COLO829 (cell line): ENCODE measurements at places on chromosomes 2 and 18.

GRCh38 chr2:27323596-27324285 lies 844 bp upstream of the MPV17 start:
- DNase-seq: no peak

- no peak for DNase-seq
Measured at GRCh38 chr2:10140841-10141610, 18.5 kb downstream of the RRM2 start.

DNA sequence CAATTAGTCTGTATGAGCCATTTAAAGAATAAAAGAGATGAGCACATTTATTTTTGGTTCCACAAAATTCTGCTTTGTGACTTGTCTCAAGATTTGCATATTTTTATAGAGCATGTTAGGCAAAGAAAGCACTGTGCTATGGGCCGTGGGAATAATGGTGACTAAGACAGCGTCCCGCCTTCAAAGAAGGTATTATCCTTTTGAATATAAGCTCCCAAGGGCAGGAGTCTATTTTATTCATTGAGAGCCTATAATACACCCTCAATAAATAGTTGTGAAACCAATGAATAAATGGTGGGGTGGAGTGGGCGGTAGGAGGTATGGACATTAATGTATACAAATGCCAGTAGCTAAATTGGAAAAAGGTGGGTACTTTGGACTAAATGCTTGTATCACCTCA lies 20.5 kb upstream of the TCF4 start:
- DNase-seq: no peak

- no peak for DNase-seq
Measured at GRCh38 chr18:61031626-61032025, 301.6 kb upstream of the CDH20 start.

- no peak for DNase-seq
Measured at GRCh38 chr18:25701821-25702220, 349.9 kb upstream of the ZNF521 start.

DNA sequence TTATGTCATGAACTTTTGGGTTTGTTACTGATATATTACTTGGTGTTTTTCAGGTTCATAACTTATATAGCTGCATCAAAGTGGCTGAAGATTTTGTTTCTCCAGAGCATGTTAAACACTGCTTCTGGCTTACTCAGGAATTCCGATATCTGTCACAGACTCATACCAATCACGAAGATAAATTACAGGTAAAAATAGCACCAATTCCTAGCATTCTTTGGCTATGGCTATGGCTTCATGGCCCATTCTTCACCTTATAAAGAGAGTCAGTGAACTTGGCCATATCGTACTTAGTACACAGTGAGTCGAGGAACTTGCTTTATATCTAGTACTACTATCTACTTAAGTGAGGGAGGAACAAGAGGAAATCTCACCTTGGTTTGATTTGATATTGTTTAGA lies 49.9 kb downstream of the KDM3A start:
- no peak for DNase-seq

- DNase-seq: no peak
Measured at GRCh38 chr2:119827866-119828507, 68.3 kb downstream of the PTPN4 start.

DNA sequence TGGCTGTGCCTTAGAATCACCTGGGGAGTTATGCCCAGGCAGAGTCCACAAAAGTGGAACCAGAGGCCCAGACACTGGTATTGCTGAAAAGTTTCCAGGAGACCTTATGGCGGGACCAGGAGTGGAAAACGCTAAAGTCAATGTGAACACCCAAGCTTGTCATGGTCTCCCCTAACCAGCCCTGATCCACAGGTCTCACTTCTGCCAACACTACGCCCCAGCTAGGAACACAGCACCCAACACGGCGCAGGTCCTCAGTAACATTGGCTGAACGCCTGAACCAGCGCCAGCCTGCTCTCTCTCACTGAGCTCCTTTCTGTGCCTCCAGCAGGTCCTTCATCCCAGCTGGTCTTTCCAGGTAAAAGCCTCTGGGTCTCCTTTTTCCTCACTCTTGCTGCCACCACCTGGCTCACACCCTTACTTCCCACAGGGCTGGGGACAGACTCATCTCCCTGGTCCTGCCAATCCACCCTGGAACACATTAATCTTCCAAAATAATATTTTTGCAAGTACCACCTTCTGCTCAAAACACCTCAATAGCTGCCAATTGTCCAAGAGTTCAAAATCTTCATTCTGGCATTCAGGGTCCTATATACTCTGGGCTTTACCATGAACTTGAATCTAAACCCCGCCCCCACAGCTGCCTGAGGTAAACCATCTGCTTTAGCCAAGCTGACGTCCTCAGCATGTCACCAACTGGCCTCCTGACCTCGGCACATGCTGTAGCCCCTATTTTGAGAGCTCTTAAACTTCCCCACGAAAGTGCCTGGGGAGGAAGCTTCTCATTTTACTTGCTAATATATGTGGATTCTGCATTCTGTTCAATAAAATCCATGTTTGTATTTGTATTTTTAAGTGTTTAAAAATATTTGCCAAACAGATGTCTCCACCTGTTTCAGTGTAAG lies 34.6 kb downstream of the ADCY3 start:
- DNase-seq: no peak

DNA sequence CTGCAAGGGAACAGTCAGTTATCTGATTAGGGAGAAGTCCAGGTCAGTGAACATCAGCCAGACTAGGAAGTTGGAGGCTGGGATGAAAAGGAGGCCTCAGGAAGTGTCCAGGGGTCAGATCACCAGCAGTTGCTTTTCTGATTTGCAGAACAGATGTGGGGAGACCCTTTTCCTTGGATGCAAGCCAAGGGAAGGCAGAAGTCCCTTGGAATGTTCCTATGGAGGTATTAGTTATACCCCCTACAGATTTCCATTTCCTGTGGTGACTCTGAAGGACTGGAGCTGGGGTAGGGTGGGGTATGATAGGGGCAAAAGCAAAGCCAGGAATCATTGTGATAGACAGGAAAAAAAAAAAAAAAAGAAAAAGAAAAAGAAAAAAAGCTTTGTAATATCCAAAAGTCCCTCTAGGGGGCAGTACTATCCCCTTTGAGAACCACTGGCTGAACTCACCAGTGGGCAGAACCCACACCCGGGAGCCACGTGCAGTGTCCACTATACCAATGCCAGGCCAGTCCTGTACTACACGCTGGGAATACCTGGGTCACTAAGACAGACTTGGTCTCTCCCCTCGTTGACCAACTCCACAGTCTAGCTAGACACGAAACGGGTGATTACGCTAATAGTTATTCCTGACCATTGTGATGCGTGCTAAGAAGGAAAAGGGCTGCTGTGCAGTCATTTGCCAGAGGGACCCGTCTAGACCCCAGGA lies 7.4 kb downstream of the DYSF start:
- peak; percentile 50 for DNase-seq

DNA sequence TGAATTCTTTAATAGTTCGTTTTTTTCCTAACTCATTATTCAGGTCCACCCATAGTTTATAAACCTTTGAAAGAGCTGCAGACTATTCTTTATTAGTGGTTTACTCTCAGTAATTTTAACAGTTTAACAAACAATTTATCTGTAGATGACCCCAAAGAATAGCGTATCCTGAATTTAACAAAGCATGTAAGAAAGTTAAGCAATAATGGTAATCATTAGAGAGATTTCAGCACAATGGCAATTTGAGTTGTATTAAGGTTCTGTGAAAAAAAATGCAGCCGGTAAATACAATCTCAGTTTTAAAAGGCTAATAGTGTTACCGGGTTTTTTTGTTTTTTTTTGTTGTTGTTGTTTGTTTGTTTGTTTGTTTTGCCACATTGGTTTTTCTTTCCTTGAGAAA lies 40.3 kb downstream of the RBM45 start:
- no peak for DNase-seq

DNA sequence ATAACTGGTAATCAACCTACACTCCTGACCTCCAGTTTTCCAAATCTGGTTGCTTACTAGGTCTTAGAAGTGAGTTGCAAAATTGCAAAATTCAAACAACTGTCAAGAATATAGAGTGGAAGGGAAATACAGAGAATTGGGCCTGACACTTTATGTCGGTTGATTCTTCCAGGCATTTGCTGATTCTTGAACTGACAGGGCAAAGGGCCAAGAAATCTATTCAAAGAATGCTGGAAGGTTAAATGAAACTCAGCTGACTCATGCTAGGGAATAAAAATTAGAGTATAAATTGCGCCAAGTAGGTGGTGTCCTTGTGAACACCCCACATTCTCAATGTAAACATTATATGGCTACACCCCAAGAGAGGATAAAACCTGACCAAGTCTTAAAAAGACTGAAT lies 21.5 kb upstream of the ZSCAN30 start:
- no peak for DNase-seq

DNA sequence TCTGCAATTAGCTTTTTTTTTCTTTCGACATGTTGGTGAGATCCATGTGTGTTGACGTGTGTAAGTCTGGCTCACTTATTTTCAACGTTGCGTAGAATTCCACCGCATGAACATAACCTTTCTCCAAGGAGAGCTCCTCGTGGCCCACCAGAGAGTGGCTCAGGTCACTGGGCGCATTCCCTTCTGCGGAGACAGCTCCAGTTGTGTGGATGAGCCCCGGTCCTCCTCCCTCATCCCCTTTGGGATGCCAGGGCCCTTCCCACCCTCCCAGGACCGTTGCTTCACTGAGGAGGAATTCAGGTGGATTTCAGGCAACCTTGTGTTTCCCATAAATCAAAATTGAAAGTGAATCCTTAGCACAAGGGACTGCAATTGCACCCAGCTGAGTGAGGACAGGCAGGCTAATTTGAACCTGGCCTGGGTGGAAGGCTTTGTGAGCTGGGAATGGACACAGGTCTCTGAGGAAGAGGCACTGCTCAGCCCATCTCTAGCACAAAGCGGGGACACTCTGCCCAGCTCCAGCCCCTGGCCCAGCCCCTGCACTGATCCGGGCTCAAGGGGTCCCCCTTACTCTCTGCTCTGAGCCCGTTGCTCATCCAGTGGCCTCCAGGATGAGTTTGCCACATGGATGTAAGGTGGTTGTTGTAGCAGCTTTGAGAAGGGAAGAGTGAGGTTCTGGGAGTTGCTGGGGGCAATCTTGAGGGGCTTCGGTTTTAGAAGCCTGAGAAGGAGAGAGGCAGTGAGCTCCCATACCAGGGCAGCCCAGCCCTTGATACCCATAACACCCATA lies 57.8 kb upstream of the HAAO start:
- no peak for DNase-seq

DNA sequence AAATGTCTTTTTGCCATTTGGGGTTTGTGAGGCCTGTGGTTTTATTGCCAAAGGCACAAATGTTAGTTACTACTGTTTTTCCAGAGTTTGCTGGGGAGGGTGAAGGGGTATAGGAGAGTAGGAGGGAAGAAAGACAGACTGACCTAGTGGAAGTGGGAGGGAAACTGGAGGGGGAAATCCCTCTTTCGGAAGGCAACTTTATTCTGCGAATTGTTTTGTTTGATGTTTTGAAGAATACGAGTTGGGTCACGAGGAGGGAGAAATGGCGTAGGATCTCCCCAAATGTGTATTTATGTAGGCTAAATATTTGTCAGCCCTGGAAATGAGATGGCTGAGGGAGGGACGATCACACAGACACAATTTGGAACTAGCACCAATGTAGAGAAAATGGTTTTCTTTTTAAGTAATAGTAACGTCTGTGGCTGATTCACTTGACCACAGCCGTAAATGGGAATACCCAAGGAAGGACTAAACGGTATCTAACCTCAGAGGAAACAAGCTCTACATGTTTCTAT lies 172.3 kb downstream of the ICOS start:
- DNase-seq: no peak

GRCh38 chr2:46695283-46695682 lies 215.9 kb downstream of the TMEM247 start:
- no peak for DNase-seq

DNA sequence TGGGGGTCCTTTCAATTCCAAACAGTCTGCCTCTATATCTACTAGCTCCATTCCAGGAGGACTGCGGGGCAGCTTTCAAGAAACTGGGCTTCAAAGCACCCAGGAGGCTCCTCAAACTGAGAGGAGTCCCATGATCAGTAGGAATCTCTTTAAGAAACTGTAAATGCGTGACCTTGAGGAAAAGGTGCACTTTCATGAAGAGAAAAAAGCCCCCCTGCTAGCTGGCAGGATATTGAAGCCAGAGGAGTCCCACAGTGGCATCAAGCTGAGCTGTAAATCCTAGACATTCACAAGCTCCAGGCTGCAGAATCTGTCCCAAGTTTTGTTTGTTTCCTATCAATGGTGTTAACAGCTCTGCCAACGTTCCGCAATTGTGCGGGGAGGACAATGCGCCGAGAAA lies 790.1 kb downstream of the SLC4A3 start:
- DNase-seq: no peak

GRCh38 chr2:43343573-43344304 lies 117.3 kb upstream of the ZFP36L2 start:
- DNase-seq: no peak

GRCh38 chr2:25701801-25702200 lies 28.4 kb upstream of the DTNB start:
- DNase-seq: no peak
